Activated CD4-positive, alpha-beta memory T cell treated with anti-CD3 and anti-CD28 coated beads for 36 hours (primary cell): ENCODE measurements at places on chromosomes 4 and X.

DNA sequence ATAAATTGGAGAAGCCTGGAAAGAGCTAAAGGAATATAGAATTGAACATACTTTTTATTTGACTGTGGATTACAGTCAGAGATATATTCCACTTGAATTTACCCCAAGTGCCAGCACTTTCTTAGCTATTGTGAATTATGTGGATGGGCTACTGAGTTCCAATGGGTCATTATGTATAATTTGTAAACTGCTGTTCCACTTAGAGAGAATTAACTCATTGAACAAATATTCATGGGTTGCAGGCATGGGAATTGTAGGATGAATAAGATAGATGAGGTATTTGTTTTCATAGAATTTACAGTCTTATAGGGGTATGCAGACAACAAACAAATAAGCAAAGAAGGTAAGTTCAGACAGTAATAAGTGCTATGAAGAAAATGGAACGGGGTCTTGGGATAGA is 195.7 kb downstream of the SHROOM3 start:
- no peaks in the 10 kb centered on the region for H3K36me3 ChIP-seq
- peaks cover 32% of the 10 kb centered on the region for H3K27me3 ChIP-seq
- no peak for DNase-seq

DNA sequence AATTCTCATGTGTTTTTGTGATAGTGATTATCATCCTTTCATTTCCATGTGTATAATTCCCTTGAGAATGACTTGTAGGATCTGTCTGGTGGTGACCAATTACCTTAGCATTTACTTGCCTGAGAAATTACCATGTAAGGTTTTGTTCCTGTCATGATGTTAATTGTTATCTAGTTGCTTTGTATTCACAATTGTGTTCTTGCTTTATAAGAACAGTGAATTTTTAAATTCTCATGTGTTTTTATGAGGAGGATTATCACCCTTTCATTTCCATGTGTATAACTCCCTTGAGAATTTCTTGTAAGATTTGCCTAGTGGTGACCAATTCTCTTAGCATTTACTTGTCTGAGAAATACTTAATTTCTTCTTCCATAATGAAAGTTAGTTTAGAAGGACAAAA is 758.2 kb upstream of the NDST4 start:
- no peak overlapping the region for H3K27ac ChIP-seq
- H3K27me3 ChIP-seq = no peaks in the 10 kb centered on the region
- H3K36me3 ChIP-seq = no peaks in the 10 kb centered on the region

DNA sequence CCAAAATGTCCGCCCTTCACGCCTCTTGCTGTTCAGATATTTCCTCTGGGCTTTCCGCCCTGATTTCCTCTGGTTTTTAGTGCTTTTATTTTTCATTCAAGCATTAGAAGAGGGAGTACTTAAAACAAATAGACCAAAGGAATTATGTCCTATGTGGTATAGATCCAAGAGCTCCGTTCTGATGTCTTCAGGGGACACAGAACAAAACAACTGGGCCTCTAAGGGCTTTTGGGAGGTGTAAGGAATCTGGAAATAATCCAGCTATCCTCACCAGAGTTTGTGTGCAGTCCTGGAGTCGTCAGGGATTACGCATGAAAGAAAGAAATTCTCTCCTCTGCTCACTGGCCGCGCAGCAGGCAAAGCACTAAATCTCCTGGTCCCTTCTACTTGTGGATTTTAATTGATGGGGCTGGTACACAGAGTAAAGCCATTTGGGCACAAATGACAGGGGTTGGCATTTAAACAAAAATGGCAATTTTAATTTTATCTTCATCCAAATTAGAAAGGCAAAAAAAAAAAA is 999.2 kb downstream of the ADGRL3 start:
- no peak overlapping the region for H3K4me3 ChIP-seq
- no peak overlapping the region for H3K27ac ChIP-seq
- H3K4me1 ChIP-seq = no peaks in the 10 kb centered on the region
- no peaks in the 10 kb centered on the region for H3K27me3 ChIP-seq
- DNase-seq = no peak
- no peaks in the 10 kb centered on the region for H3K36me3 ChIP-seq

- H3K4me1 ChIP-seq = no peaks in the 10 kb centered on the region
- peaks cover 5% of the 10 kb centered on the region for H3K27me3 ChIP-seq
- no peaks in the 10 kb centered on the region for H3K36me3 ChIP-seq
- no peak overlapping the region for H3K27ac ChIP-seq
- no peak for DNase-seq
These were observed 3.4 kb downstream of the PF4V1 start for GRCh38 chr4:73856518-73856917.

DNA sequence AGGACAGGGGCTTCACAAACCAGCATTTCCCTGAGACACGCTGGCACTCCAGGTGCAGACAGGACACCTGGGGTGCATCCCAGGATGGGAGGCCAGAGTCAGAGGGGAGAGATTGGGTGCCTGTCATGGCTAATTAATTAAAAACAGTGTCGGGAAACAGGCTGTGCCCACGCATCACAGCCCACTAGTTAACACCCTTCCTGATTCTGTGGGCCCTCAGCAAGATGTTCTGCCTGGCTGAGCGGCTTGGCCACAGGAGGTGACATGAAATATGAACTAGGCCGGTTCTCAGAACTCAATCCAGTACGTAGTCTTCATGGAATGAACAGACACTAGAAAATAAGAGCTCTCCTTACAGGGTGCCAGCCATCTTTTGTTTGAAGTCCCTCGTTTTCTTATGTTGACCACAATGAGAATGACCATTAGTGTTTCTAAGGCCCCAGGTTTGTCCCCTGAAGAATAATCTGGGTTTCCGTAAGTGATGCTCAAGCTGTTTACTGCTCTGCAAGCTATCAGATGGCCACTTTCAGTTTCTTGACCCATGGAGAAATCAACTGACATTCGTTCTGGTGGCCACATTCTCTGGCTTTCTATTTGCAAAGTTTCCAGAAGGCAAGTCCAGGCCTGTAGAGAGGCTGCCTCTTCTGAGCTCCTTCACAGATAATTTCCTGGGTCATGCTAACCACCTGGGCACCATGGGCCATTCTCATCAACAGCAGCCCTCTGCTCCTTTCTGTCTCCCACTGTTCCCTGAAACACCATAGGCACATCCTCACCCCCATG is 72.3 kb downstream of the SLC34A2 start:
- H3K27ac ChIP-seq = no peak overlapping the region
- H3K36me3 ChIP-seq = no peaks in the 10 kb centered on the region
- H3K27me3 ChIP-seq = no peaks in the 10 kb centered on the region
- no peak overlapping the region for H3K4me3 ChIP-seq

- DNase-seq = no peak
- H3K36me3 ChIP-seq = no peaks in the 10 kb centered on the region
- H3K4me3 ChIP-seq = no peak overlapping the region
- H3K27me3 ChIP-seq = no peaks in the 10 kb centered on the region
- H3K4me1 ChIP-seq = peaks cover 38% of the 10 kb centered on the region
- no peak overlapping the region for H3K27ac ChIP-seq
These were observed 49.2 kb downstream of the VSIG4 start for GRCh38 chrX:65990702-65991101.

DNA sequence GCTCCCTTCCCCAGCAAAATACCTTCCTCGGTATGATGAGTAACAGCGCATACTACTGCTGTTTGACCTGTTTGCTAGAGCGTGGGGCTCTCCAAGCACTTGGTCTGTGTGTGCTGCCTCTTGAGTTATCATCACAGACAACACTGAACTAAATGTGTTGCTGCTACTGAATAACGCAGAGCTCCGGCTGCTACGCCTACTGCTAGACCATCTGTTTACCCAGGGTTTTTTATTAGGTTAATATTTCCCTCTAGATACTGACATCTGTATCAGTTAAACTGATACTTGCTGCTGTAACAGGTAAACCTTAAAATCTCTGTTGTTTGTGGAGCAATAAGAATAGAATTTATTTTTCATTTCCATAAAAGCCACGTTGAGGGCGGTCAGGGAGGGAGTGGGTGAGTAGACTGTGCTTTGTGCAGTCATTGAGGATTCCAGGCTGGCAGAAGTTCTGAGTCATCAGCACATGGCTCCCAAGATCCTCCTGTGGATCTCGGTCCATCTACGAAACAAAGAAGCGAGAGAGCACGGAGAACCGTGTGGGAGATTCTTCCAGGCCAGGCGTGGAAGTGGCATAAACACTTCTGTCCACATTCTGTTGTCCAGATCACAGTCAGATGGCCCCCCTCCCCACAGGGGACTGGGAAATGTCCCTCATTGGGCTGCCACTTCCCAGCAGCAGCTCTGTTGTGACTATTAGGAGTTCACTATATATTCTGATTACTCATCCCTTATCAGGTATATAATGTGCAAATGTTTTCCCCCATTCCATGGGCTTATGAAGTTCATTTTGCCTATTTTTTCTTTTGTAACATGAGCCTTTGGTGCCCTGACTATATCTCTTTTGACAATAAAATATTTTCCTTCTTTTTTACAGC is 14.1 kb downstream of the GRK4 start:
- no peak for DNase-seq
- no peak overlapping the region for H3K4me3 ChIP-seq
- H3K27me3 ChIP-seq = no peaks in the 10 kb centered on the region

GRCh38 chrX:68892651-68893050 is 63.8 kb downstream of the EFNB1 start:
- H3K36me3 ChIP-seq = no peaks in the 10 kb centered on the region
- no peak overlapping the region for H3K4me3 ChIP-seq
- DNase-seq = no peak
- H3K27ac ChIP-seq = no peak overlapping the region
- H3K27me3 ChIP-seq = no peaks in the 10 kb centered on the region

DNA sequence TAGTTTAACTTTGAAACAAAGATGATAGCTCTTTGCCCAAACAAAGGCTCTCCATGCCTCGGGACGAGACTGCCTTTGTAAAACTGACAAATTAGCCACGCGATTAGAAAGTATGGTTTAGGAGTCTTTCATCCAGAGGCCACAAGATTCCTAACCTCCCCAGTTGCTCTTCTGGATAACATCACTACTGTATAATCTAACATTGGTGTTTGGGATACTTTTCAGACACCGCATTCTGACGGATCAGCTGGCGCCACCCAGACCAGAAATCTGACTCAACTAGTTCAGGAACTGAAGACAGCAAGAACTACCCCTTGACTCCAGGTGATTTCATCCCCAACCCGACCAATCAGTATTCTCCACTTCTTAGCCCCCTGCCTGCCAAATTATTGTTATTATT is 98.1 kb upstream of the TEX13D start:
- no peak overlapping the region for H3K27ac ChIP-seq
- no peak overlapping the region for H3K4me3 ChIP-seq
- DNase-seq = no peak
- H3K36me3 ChIP-seq = no peaks in the 10 kb centered on the region
- peaks cover 36% of the 10 kb centered on the region for H3K4me1 ChIP-seq

DNA sequence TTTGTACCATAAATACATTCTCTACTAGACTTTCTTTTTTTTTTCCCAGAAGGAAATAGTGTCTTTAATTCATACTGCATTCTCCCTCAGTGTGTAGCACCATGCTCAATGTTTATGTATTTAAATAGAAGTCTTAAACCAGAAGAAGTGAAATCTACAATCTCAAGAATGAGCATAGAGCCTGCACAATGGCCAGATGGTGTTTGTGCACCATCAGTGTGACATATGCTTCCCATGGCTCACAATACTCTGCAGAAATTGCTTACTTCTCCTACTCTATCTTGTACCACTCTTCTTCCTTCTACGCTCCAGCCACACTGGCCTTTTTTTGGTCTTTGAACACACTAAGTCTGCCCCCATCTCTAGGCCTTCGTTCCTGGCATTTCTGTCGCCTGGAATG is 2.6 kb upstream of the DOCK11 start:
- DNase-seq = no peak
- H3K36me3 ChIP-seq = peaks cover 3% of the 10 kb centered on the region
- H3K4me3 ChIP-seq = no peak overlapping the region
- no peaks in the 10 kb centered on the region for H3K27me3 ChIP-seq
- H3K27ac ChIP-seq = no peak overlapping the region
- H3K4me1 ChIP-seq = peaks cover 11% of the 10 kb centered on the region

DNA sequence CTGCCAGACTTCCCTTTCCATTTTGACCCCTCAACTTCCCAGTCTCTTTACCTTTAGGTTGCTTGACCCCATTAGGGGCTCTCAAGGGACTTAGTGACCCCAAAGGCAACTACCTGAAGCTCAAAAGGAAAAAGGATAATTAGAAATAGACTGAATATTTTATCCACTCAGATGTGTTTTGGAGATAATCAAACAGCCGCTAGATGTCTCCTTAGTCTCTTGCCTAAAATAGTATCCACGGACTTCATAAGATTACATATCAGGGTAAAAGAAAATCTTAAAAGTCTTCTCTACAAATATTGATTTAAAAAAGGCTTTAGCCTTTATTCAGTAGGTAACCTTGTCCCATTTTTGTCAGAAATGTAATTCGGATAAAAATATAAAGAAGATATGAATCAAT is 21.0 kb upstream of the RHOXF2 start:
- H3K36me3 ChIP-seq = no peaks in the 10 kb centered on the region
- no peak for DNase-seq
- no peaks in the 10 kb centered on the region for H3K27me3 ChIP-seq
- peaks cover 9% of the 10 kb centered on the region for H3K4me1 ChIP-seq

GRCh38 chr4:1409491-1410425 is 3.5 kb upstream of the NKX1-1 start:
- DNase-seq = no peak
- no peaks in the 10 kb centered on the region for H3K36me3 ChIP-seq
- peaks cover 2% of the 10 kb centered on the region for H3K4me1 ChIP-seq
- no peak overlapping the region for H3K27ac ChIP-seq
- H3K27me3 ChIP-seq = peaks cover 59% of the 10 kb centered on the region

DNA sequence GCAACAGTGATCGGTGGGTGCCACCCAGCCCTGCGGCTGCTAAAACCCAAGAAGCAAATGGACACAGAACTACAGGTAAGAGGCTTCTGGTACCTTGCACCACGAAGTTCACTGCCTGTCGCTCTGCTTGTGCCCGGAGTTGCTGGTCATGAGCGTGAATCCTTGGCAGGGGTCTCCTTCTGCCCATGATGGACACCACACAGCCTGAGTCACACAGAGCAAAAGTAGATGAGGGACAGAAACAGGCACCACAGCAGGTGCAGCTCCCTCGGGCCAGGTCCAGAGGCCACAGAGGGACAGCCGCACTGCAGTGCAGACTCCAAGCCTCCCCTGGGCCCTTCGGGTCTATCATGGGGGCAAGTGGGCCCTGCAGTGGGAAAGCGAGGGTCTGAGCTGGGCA is 22.4 kb downstream of the NAT8L start:
- H3K36me3 ChIP-seq = no peaks in the 10 kb centered on the region
- no peak overlapping the region for H3K4me3 ChIP-seq
- H3K4me1 ChIP-seq = no peaks in the 10 kb centered on the region
- H3K27ac ChIP-seq = no peak overlapping the region

DNA sequence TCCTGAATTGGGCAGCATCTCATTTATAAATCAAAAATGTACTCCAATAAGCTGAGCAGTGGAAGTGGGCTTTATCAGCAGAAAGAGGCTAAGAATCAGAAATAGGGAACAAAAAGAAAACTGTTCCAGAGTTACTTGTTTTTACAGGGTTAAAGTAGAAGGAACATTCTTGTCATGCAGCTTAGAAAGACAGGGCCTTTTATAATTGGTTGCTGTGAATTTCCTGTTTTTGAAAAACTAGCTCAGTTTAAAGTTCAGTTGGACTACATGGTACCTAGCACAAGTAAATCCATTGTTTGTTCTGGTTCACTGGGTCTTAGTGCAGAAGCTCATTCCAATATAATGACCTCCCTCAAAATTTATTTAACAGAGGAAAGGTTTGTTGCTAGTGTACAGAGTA is 200.8 kb downstream of the GRIA2 start:
- DNase-seq = no peak
- H3K4me3 ChIP-seq = no peak overlapping the region
- H3K4me1 ChIP-seq = no peaks in the 10 kb centered on the region
- H3K36me3 ChIP-seq = no peaks in the 10 kb centered on the region

- peaks cover 9% of the 10 kb centered on the region for H3K4me1 ChIP-seq
- H3K4me3 ChIP-seq = peak overlapping the region; percentile 8
- no peaks in the 10 kb centered on the region for H3K36me3 ChIP-seq
- peak; percentile 31 for DNase-seq
- peaks cover 25% of the 10 kb centered on the region for H3K27me3 ChIP-seq
These were observed 1.6 kb downstream of the NHS start for GRCh38 chrX:17376431-17377077.
